ENCODE measurements at places on chromosomes 4 and X. TPM values are rescaled to one million over a fixed set of nuclear protein-coding genes. Genes with fewer than 3 reads are reported as not detected.

The PDE6B gene
- total RNA-seq: not detected

The PLA2G12A gene
- total RNA-seq: 8.4 TPM

The IRS4 gene
- not detected for total RNA-seq

The FAM47A gene
- total RNA-seq: not detected

The ARAP2 gene
- 0.64 TPM for total RNA-seq

The SPP1 gene
- 200 TPM for total RNA-seq

The DRD5 gene
- total RNA-seq: not detected

The SPANXN4 gene
- not detected for total RNA-seq

The PRKG2 gene
- total RNA-seq: 0.65 TPM

The RPS6KA3 gene
- total RNA-seq: 42.7 TPM

The SMARCAD1 gene
- 11.9 TPM for total RNA-seq

The USP27X gene
- 4.3 TPM for total RNA-seq

The FAM149A gene
- total RNA-seq: 1.6 TPM

The SUPT20HL2 gene
- total RNA-seq: not detected

The FRAS1 gene
- 2.9 TPM for total RNA-seq

The TMEM31 gene
- not detected for total RNA-seq

The MAGEB5 gene
- not detected for total RNA-seq

The TCEAL6 gene
- not detected for total RNA-seq

The DAPP1 gene
- total RNA-seq: not detected

The DCAF12L2 gene
- total RNA-seq: 0.18 TPM

The CSN1S1 gene
- total RNA-seq: not detected

The MID2 gene
- 6.4 TPM for total RNA-seq

The PDGFC gene
- total RNA-seq: 3.1 TPM

The DOCK11 gene
- 7.9 TPM for total RNA-seq

The ADH1C gene
- not detected for total RNA-seq

The NFKB1 gene
- 20.1 TPM for total RNA-seq

The MAGED2 gene
- total RNA-seq: 81.1 TPM

The PABPC1L2B gene
- total RNA-seq: not detected

The ELOVL6 gene
- total RNA-seq: 15.3 TPM

The MMGT1 gene
- 19.2 TPM for total RNA-seq
